Activated T-cell treated with anti-CD3 and anti-CD28 coated beads, Interleukin-2, amount 50 U/mL, for 72 hours (primary cell): ENCODE measurements at places on chromosomes 5 and 9. TPM values are rescaled to one million over a fixed set of nuclear protein-coding genes. Genes with fewer than 3 reads are reported as not detected.

DNA sequence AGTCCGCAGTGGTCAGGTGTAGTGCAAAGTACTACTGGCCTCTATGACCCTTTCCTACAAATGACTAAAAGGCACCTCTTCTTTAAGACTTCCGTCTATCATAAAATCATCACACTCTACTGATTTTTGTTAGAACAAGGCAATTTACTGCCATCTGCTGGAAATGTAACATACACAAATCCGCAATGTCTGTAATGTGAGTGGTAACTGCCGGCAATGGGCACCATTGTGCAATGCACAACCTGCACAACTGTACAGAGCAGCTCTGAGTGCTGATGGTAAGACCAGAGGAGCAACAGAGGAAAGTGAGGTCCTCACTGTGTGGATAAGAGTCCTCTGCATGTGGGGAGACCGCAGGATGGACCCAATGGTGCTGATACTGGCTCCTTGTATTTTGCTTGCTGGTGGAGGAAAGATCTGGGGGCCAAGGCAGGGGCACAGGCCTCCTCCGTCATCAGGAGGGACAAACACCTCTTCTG, 103.7 kb downstream of the ATPSCKMT start:
- no peak overlapping the region for H3K4me3 ChIP-seq
- peaks cover 14% of the 10 kb centered on the region for H3K27me3 ChIP-seq
- DNase-seq: no peak
- H3K36me3 ChIP-seq: no peaks in the 10 kb centered on the region

DNA sequence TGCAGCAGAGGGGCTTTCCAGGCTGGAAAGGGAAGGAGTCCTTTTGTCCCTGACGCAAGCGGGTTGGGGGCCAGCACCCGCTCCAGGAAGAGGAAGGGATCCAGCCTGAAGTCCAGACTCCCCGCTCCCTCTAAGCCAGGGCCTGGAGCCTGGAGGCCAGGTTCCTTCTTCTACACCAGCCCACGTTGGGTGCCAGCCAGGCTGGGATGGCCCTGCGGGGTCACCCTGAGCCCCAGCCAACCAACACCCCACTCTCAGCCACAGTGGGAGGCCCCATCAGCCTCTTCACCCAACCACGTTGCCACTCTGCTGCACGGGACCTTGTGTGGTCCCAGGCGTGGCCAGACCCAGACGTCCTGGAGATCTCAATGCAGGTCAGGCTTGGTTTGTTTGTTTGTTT, 970 bp upstream of the FUT7 start:
- peak overlapping the region; percentile 4 for H3K27ac ChIP-seq
- peaks cover 61% of the 10 kb centered on the region for H3K4me1 ChIP-seq
- no peaks in the 10 kb centered on the region for H3K27me3 ChIP-seq
- no peaks in the 10 kb centered on the region for H3K36me3 ChIP-seq
- peak overlapping the region; percentile 42 for H3K4me3 ChIP-seq
- peak; percentile 29 for DNase-seq

GRCh38 chr5:43007246-43007910, 32.7 kb downstream of the ANXA2R start:
- H3K36me3 ChIP-seq: no peaks in the 10 kb centered on the region
- peak overlapping the region; percentile 91 for H3K27ac ChIP-seq
- no peaks in the 10 kb centered on the region for H3K27me3 ChIP-seq
- peak; percentile 75 for DNase-seq

GRCh38 chr5:33433303-33434240, 7.2 kb upstream of the TARS1 start:
- no peak overlapping the region for H3K27ac ChIP-seq
- no peaks in the 10 kb centered on the region for H3K36me3 ChIP-seq
- DNase-seq: no peak

DNA sequence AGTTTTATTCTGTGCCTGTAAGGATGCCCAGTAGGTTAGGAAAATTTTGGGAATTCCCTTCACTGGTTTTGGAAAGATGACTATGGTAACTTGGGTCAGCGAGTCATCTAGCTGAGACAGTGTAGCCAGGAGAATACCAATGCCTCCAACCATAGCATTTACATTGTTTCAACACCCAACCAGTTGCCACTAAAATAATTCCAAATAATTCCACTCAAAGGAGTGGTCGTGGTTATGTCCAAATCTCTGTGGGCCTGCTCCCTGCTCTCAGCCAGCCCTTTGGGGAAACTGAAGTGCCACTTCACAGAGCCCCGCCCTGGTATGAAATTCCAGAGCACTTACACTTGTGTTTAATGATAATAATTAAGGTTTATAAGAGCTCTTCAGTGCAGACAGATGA, 310.5 kb downstream of the PLK2 start:
- H3K4me3 ChIP-seq: no peak overlapping the region
- no peaks in the 10 kb centered on the region for H3K4me1 ChIP-seq
- H3K36me3 ChIP-seq: no peaks in the 10 kb centered on the region
- DNase-seq: no peak

GRCh38 chr9:81499021-81499454, 190.3 kb downstream of the TLE1 start:
- no peaks in the 10 kb centered on the region for H3K4me1 ChIP-seq
- no peaks in the 10 kb centered on the region for H3K36me3 ChIP-seq
- H3K4me3 ChIP-seq: no peak overlapping the region
- H3K27ac ChIP-seq: no peak overlapping the region
- H3K27me3 ChIP-seq: no peaks in the 10 kb centered on the region

- no peaks in the 10 kb centered on the region for H3K4me1 ChIP-seq
- H3K27ac ChIP-seq: no peak overlapping the region
- no peak overlapping the region for H3K4me3 ChIP-seq
- H3K36me3 ChIP-seq: no peaks in the 10 kb centered on the region
Measured at GRCh38 chr9:84955971-84956370, 286.4 kb downstream of the NTRK2 start.

GRCh38 chr5:120436996-120437395, 27.1 kb upstream of the PRR16 start:
- H3K4me3 ChIP-seq: no peak overlapping the region
- H3K27me3 ChIP-seq: no peaks in the 10 kb centered on the region
- no peak overlapping the region for H3K27ac ChIP-seq
- H3K4me1 ChIP-seq: no peaks in the 10 kb centered on the region
- no peak for DNase-seq

The SLCO6A1 gene
- total RNA-seq: not detected
